ENCODE measurements at places on chromosomes 13 and 19.

- no peak for DNase-seq
Measured at GRCh38 chr19:35045667-35046300, 4.3 kb downstream of the HPN start.

GRCh38 chr13:80133631-80134261 lies 207.2 kb downstream of the SPRY2 start:
- DNase-seq = no peak

DNA sequence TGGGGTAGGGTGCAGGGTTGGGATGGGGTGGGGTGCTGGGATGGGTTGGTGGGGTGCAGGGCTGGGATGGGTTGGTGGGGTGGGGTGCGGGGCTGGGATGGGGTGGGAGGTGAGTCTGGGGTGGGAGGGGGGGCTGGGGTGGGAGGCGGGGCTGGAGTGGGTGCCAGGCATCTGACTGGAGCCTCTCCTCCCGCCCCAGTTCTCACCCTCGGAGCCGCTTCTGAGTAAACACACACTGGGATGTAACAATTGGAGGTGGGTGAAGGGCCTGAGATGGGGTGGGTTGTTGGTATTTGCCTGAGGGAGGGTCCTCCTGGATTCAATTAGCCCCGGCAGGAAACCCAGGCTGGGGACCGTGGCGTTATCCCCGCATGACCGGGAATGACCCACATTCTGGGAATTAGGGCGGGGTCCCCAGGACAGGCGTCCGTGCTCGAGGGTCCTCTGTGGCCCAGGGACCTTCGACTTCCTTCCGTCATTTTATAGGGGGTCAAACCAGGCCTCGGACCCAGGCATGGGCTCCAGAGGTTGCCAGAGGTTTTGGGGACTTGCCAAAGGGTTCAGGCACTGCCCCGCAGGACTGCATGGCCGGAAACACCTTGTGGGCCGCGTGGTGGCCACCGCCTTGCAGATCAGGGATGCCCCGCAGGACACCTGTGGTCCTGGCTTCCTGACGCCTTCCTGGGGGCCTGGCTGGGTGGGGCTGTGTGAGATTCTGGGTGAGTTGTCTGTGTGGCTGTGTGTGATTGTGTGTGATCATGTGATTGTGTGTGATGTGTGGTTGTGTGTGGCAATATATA lies 1.4 kb downstream of the TMPRSS9 start:
- no peak for DNase-seq

GRCh38 chr13:99662678-99663077 lies 161.4 kb downstream of the TM9SF2 start:
- no peak for DNase-seq

- DNase-seq = no peak
Measured at GRCh38 chr19:12648088-12648487, 18.5 kb downstream of the MAN2B1 start.

DNA sequence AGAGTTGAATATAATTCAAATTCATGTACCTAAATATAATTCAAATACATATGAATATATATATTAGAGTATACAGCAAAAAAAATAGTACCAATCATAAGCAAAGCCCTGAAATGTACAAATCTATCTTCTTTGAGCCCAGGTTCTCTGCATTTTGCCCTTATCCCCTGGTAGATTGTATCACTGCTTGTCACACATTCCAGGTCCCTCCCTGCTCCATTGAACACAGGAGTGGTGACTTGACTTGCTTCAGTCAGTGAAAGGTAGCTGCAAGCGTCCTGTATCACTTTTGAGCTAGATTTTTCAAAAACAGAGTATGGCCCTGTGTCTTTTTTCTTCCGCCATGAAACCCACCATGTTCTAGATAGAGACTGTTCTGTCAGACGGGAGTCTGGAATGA lies 369.4 kb downstream of the LIG4 start:
- no peak for DNase-seq

Data from stimulated activated CD8-positive, alpha-beta memory T cell treated with anti-CD3 and anti-CD28 coated beads, Interleukin-7, amount 100 ng/mL, for 4 hours (primary cell).